Activated gamma-delta T cell treated with Interleukin-2 at 50 U/mL for 16 hours (primary cell): ENCODE measurements at places on chromosomes 16 and 17.
A peak's percentile ranks its signal among the peaks of the same experiment; 100 is the strongest.

DNA sequence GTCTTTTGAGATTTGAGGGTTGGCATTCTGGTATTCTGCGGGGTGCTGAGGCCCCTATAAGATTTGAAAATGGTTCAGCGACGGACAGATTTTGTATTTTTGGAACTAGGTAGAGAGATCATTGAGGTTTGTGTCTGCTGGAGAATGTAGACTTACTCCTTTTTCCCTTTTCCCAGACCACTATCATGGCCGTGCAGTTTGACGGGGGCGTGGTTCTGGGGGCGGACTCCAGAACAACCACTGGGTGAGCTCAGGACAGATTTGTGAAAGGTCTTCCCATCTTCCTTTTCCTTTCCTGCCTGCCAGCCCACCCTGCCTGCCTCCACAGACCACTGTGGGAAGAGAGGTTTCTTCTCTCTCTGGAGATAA, 572 bp downstream of the PSMB6 start:
- DNase-seq, result no peak

DNA sequence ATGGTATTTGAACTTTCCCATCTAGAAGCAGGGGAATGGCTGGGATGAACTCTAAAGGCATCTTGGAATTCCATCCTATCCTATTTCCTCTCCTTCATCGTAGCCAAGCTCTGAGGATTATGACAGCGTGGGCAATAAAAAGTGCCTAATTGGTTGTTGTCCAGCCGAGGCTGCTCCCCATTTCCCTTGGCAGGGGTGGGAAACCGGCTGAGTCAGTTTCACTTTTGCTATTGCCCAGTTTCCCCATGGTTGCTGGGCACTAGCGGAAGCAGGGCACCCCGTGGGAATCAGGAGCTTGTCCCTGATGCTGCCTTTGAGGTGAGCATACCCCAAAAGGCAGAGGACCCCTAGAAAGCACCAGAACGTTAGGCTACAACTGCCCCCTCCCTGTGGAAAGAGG, 13.8 kb upstream of the SP2 start:
- no peak for DNase-seq

DNA sequence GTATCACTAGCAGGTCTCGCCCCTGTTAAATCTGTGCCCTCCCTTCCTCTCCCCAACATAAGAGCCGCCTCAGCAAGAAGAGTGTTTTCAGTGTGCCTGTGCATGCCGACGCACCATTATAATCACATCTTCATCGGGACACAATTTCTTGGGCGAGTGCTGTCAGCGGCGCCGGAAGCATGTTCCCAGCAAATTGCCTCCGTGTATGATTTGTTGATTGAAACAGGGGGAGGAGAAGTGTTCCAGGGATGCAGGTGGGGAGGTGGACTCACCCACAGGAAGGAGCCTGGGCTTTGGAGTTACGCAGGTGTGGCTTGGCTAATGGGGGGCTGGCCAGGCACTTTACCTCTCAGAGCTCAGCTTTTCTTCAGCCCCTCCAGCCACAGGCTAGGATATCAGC, 53.6 kb downstream of the SPACA3 start:
- DNase-seq, result no peak

GRCh38 chr16:5024632-5025031, 9.1 kb downstream of the NAGPA start:
- no peak for DNase-seq

- peak; percentile 64 for DNase-seq
Measured at GRCh38 chr17:8740486-8740885, 4.2 kb downstream of the CCDC42 start.

DNA sequence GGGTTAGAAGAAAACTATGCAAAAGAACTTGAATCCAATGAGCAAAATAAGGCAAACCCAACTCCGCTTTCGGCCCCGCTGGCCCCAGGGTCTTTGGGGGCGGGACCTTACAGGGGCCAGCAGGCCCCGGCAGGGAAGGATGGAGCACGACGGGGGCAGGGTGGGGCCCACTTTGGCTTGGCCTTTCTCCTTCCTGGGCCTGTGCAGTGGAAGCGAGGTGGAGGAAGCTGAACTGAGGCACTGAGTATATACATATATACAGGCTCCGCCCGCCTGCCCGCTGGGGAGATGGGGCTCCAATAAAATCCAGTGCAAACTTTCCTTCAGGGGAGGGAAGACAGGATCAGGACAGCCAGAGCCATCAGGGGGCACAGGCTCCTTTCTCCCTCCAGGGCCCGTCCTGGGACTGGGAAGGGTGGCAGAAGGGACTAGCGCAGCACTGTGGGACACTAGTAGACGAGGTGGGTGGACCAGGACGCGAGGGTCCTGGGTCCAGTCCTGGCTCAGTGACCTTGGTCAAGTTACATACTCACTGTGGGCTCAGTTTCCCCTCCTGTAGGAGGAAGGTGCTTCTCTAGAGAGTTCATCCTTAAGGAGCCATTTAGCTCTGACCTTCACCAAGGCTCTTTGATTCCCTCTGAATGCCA, 20.9 kb upstream of the MPO start:
- no peak for DNase-seq

DNA sequence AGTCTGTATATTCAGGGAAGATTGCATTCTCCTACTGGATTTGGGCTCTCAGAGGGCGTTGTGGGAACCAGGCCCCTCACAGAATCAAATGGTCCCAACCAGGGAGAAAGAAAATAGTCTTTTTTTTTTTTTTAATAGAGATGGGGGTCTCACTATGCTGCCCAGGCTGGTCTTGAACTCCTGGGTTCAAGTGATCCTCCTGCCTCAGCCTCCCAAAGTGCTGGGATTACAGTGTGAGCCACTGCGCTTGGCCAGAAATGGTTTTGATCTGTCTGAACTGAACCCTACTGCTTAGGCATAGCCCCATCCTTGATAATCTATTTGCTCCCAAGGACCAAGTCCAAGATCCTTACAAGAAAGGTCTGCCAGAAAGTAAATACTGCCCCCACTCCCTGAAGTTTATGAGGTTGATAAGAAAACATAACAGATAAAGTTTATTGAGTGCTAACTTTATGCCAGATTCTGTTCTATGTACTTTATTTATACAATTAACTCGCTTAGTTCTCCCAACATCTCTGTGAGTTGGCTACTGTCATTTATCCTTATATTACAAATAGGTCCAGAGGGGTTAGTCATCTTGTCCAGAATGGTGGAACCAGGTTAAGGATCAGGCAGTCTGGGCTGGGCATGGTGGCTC, 13.5 kb downstream of the G6PC1 start:
- no peak for DNase-seq

DNA sequence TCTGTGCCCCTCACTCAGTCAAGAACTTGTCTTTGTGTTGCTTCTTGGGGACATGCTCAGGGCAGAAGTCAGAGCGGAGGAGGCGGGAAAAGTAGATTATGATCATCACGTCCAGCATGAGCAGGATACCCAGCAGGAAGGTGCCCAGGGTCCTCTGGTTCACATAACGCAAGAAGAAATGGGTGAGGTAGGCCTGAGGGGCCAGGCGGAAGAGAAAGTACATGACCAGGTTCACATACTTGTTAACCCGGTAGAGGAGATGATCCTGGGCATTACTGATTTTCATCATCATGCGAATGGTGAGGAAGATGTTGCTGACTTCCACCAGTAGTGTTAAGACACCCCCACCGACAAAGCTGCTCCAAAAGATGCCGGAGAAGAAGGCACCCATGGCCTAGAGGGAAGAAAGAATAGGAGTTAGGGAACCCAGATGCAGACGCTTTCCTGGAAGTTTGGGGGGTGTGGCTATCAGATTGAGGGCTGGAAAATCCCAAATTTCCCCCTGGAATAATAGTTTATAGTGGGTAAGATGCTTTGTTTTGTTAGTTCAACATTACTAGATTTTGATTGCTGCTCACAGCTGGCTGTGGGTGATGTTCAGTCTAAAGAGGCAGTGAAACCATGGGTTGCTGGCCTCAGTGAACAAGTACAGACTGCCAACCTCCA, 1.4 kb downstream of the TLCD1 start:
- DNase-seq, result no peak

- DNase-seq, result no peak
Measured at GRCh38 chr17:64425191-64425590, 23.7 kb upstream of the MILR1 start.

DNA sequence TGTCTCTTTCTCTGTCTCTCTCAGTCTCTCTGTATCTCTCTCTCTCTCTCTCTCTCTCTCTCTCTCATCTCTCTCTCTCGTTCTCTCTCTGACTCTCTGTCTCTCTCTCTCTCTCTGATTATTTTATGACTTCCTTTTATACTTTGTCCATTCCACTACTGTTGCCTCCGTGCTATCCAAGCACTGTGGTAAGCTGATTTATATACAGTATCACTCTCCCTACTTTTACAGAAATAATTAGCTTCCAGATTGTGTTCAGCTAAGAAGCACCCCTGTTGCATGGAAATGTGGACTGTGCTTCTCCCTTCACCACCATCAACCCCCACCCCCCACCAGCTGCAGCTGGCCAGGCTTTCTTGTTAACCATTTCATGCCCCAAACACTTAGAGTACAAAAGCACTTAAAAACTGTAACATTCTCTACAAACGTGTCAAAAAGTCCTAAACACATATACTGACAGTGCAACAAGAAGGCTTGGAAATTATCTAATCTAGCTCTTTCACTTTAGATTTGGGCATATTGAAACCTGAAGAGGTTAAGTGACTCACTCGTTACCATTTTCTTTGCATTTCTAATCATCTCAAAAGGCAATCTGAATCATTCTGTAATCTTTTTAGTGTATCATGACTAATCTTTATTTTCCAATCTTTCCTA, 11.6 kb upstream of the TMEM100 start:
- no peak for DNase-seq

DNA sequence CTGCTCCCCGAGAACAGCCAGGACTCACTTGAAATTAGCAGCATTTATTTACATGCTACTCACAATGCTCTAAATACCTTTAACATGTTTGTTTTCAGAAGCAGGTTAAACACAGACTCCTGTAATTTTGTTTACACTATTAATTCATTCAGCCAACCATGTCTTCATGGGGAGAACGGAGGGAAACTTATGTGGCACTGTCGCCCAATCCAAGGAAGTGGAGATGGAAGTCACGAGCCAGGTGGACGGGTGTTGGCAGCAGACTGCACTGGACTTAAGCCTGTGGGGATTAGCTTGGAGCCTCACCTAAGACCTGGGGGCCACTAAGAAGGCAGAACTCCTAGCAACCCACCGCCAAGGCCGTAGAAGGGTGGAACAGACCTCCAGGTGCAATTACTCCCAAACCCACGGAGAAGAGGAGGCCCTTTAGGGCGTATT, 8.8 kb upstream of the GFAP start:
- no peak for DNase-seq

GRCh38 chr16:20613481-20614185, 37.5 kb upstream of the ACSM2B start:
- DNase-seq, result no peak

GRCh38 chr16:8892101-8892575, 10.0 kb downstream of the LITAFD start:
- DNase-seq, result no peak

GRCh38 chr17:74345433-74346241, 16.0 kb downstream of the BTBD17 start:
- no peak for DNase-seq

- DNase-seq, result no peak
Measured at GRCh38 chr17:46883871-46884520, 32.6 kb downstream of the WNT9B start.

DNA sequence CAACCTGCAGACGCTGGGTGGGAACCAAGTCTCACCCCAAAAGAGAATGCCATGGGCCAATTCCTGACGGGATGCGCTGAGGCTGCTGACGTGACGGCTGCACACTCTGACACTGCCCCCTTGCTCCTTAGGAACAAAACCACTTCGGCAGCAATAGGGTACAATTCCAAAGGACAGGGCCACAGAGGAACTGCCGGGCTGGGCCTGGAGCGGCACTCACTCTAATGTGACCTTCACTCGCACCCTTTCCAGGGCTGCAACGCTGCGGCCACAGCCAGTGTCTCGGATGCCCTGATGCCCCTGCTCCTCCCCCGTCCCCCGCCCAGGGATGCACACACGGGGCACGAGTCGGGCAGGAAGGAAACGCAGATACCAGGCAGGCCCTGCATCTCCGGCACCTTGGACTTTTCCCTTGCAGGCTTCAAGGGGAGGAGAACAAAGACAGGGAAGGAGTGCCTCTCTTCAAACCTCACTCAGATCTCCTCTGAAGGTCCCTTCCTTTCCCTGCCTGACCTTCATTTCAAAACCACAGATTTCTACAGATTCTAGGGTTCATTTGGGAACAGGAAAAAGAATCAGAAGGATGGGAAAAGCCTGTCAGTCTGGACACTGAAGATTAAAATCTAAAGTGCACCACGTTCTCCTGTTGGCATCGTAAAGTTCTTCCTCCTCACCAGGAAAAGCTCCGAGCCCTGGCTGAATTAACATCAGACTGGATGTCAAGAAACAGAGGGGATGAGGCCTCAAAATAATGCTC, 2.3 kb downstream of the PITPNA start:
- no peak for DNase-seq

- no peak for DNase-seq
Measured at GRCh38 chr17:70484050-70484449, 314.7 kb downstream of the KCNJ2 start.

GRCh38 chr17:77666881-77667395, 291.6 kb upstream of the TNRC6C start:
- DNase-seq, result peak; percentile 68

DNA sequence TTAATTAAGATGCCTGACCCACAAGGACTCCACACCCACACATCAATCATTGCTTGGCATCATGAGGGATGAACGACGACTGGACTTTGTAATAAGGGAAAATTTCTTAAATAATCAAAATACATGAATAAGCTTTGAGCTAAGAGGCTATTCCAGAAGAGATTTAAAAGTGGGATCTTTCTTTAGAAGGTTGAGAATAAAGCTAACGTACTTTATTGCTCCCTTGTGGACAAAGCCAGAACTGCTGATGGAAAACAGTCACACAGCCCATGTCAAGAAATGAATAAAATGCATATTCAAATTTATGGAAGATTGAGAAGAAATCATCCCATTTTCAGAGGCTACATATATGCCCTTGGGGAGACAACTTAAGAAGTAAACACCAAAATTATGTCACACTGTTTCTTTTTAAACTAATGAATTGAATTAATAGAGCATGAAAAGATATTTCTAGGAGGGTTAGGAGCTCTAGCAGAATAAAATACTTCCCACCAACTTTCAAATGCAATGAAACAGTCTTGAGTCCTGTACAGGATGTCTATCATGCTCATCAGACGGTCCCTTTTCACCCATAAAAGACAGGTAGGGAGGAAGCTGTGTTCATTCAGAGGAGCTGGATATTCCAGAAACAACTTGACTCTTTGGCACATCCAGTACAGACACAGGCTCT, 60.2 kb upstream of the PHOSPHO1 start:
- no peak for DNase-seq

GRCh38 chr17:57577751-57578607, 167.1 kb downstream of the CCDC182 start:
- DNase-seq, result no peak
